ENCODE measurements at places on chromosomes 12 and 14. TPM values are rescaled to one million over a fixed set of nuclear protein-coding genes. Genes with fewer than 3 reads are reported as not detected.

Gene MYL2
- not detected for total RNA-seq

Gene TRHDE
- total RNA-seq: 0.26 TPM

Gene MANSC4
- not detected for total RNA-seq

Gene MTA1
- 99.7 TPM for total RNA-seq

Gene GLI1
- 0.22 TPM for total RNA-seq

Gene FBRSL1
- 86.3 TPM for total RNA-seq

Gene SDR9C7
- not detected for total RNA-seq

Gene BDKRB2
- not detected for total RNA-seq

Gene ZNF664
- total RNA-seq: 42.1 TPM

Gene GALNT9
- not detected for total RNA-seq

Gene SRRM4
- total RNA-seq: not detected

Gene SAMD15
- total RNA-seq: 0.32 TPM

Gene SERPINA3
- total RNA-seq: not detected

Gene VRTN
- total RNA-seq: not detected

Gene PRB2
- total RNA-seq: not detected

Gene HPD
- total RNA-seq: not detected

Gene FAM222A
- total RNA-seq: 1.3 TPM

Gene SMIM41
- not detected for total RNA-seq

Gene CLEC2B
- total RNA-seq: 116 TPM

Gene GLIPR1L1
- total RNA-seq: not detected

Gene MYRFL
- total RNA-seq: not detected

Gene FMNL3
- 17.0 TPM for total RNA-seq

Gene HIP1R
- total RNA-seq: 61.5 TPM

Gene SEL1L
- total RNA-seq: 44.2 TPM

Gene ACACB
- total RNA-seq: 22.2 TPM

Gene RAB3IP
- total RNA-seq: 26.6 TPM

Gene RASSF3
- total RNA-seq: 116 TPM

Gene FSCB
- total RNA-seq: not detected

All from T-helper 17 cell (primary cell).